ENCODE measurements at places on chromosomes 2 and 18.

GRCh38 chr2:205698286-205699268, 16.3 kb downstream of the NRP2 start:
- no peak for DNase-seq

DNA sequence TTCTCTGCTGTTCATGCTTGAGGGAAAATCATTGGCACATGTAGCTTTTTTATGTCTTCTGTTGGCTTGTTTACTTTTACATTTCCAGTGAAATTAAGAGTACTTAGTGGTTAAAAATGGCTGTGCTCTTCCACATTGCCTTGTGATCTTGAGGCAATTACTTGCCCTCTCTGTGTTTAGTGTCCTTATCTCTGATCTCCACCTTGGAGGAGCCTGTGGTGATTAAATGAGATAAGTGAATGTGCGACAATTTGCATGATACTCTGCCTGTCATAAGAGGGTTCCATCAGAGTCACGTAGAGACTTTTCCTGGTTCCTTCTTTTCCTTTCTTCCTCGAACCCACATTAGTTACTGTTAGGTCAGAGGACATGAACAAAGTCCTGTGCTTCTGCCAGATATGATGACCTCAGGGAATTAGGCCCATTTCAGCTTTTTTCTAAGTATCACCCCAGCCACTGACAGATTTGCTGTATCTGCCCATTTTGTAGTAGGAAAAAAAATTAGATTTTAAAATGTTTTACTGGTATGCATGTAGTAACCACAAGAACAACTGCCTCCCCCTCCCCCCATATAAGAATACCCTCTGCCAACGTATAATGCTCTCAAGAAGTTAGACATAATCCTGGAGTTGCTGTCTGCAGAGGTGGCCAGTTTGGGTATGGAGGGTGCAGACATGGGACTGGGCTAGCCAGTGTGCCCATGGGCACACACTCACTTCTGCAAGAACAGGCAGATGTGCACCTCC, 51.9 kb downstream of the TET3 start:
- no peak for DNase-seq

DNA sequence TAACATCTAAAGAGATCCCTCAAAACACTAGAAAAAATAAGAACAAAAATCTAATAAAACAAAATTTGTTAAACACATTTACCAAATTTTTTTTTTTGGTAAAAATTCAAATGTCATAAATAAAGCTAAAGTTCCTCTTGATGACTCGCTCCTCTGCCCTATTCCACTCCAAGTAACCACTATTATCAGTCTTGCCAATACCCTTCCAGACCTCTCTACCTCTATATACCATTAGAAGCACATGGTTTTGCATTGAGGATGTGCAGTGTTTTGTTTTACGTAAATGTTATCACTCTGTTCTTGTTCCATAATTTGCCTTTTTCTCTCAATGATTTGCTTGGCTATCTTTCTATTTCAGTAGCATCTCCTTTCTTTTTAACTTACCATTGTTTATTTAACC, 10.9 kb downstream of the IL1B start:
- DNase-seq: no peak

DNA sequence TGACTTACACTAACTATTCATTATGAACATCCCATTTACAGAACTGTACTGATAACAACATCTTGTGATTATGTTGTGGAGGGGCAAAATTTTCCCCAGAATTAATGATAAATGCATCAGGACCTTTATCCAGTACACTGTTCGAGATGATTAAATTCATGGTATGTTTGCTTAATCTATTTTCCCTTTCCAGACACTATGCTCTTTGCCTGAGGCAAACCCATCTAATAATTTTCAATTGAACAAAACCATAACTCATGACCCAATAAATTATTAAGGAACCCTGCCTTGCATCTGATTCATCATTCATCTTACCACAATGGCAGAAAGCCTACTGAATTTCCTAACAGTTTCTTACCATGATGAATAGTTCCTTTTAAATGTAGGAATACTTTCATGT, 385.0 kb downstream of the DSEL start:
- DNase-seq: no peak

DNA sequence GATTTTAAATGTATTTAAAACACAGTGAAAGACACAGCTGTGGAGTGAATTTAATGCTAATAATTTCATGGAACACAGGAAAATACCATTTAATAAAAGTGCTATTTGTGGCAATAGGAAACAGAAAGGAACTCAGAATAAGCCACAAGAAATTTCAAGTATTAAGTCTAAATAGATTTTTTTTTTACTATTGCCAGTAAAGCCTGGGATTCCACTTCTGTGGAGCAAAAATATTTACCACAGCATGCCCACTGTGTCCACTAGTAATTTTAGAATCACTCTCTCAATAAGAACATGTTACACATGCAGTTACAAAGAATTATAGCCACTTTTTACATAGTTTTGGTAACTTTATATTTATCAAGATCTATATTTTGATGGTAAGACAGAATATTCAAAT, 17.2 kb downstream of the KCTD18 start:
- DNase-seq: no peak

GRCh38 chr2:86221066-86221684, 21.9 kb downstream of the MRPL35 start:
- peak; percentile 23 for DNase-seq

GRCh38 chr2:55136138-55136541, 85.9 kb upstream of the RTN4 start:
- DNase-seq: no peak

DNA sequence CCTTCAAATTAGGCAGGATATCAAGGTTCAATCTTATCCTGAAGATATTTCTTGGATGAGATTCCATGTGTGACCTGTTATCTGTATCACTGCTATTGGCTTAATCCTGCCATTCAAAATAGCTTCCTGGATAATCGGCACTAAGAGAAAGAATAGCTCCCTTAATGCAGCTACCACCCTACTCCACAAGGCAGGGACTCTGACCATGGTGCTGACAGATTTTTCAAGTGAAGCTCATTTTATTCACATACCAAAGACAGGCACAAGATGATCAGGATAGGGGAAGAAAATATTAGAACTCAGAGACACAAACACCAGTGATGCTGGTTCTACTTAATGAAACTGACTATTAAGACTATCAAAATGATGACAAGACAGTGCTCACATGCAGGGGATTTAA, 74.9 kb downstream of the ORC4 start:
- DNase-seq: no peak

DNA sequence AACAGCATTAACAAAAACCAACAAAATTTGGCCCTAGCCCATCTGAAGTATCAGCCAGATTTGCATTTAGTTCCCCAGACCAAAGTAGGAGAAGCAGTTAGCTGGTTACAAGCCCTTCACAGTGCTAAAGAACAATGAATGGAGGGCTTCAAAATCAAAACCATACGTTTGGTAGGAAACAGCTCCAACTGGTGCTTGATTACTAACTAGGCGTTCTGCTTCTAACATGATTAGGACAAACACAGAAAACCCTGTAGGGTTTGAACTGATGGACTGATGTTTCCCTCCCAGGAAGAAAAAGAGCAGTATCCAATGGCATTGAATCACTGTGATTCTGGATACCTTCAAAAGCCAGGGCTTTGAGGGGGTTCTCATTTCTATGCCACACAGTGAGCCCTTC, 20.5 kb upstream of the STAT4 start:
- DNase-seq: no peak

GRCh38 chr2:236239276-236240065, 24.7 kb downstream of the ASB18 start:
- no peak for DNase-seq

DNA sequence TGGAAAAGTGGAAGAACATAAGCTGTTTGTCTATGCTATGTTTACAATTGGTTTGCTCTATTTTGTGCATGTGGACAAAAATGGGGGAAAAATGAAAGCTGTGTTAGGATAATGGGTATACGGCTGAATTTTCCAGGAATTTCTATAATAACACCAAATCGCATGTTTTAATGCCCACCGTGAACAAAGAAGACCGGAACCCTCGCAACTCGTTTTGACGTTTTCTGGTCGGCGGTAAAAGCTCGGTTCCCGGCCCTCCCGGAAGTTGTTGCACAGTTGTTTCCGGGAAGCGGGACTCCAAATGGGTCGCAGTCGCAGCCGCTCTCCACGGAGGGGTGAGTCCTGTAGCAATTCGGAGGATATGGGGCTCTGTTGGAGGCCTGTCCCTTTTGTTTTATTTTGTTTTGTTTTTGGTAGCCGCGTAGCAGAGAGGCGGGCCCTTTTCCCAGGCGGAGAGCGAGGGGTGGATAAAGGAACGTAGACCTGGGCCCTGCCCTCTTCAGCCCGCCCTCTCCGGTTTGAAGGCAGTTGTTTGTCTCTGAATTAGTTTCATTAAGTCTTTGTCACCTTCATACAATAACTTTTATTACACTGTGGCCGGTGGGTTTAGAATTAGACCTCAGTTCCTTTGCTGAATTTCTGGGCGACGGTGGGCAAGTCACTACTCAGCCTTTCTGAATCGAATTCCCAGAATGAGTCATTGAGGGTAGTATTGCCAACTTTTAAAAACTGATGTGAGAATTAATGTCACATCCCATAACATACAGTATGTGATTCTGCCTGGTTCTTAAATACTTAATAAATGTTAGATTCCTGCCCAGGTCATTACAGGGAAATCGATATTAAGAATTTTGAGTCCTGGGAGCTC, at the start of gene SNRNP27:
Gene SNRNP27 (plus strand): TSS at position 273 of the 868 bp plus-strand sequence. CDS start 29 bp downstream, at position 302.
- peak; percentile 82 for DNase-seq

DNA sequence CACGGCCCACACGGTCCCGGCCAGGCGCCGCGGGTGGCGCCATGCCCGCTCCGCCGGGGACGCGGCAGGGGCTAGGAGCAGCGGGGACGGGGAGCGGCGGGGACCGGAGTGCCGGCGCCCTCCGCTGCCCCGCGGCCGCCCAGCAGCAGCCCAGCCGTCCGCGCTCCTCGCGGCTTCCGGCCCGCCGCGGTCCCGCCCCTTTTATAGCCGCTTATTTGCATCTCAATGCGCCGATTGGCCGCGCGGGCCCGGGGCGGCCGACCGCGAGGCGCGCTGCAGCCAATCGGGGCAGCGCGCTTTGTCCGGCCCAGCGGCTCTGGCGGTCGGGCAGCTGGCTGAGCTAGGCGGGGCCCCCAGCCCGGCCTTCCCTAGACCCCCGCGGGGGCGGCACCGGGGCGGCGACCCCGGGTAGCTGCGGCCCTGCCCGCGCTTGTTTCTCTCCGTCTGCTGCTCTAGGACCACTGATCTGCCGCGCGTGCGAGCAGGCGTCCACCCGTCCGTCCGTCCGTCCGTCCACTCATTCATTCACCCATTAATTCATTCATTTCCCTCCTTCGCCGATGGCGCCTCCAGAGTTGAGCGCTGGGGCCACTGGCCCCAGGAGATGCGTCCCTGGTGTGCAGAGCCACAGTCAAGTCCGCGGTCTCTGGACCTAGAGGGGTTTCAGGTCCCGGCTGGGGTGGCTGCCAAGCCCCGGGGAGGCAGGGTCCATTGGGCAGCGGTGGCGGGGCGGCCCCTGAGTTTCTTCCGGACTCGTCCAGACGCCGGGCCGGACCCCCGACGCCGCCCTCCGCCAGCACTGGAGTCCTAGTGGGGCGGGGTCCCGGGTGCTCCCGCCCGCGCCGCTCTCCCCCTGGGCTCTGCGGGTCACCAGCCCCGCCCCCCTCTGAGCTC, at the start of gene HES6:
Gene HES6 (minus strand): TSS at position 176 of the 894 bp plus-strand sequence. CDS start 133 bp downstream, at position 43.
- peak; percentile 75 for DNase-seq

DNA sequence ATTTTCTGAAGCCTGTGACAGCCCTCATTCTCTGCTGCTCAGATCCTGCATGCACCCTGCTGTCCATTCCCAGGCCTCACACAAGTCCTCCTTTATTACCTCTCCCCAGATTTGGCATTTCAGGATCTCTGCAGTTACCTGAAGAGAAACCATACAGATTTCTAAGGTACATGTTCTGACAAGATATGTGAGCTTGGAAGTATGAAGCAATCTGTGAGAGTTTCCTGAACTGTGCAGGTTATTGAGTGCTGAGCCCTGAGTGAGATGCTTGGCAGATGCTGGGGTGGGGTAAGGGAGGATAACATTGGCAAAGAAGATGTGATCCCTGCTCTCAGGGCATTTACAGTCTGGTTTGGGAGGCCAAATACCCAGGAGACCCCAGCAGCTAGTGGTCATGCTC, 122.1 kb upstream of the STPG4 start:
- no peak for DNase-seq

- no peak for DNase-seq
Measured at GRCh38 chr18:44637210-44638033, 43.3 kb upstream of the SETBP1 start.

GRCh38 chr2:30966786-30967185, 159.5 kb upstream of the CAPN13 start:
- no peak for DNase-seq

DNA sequence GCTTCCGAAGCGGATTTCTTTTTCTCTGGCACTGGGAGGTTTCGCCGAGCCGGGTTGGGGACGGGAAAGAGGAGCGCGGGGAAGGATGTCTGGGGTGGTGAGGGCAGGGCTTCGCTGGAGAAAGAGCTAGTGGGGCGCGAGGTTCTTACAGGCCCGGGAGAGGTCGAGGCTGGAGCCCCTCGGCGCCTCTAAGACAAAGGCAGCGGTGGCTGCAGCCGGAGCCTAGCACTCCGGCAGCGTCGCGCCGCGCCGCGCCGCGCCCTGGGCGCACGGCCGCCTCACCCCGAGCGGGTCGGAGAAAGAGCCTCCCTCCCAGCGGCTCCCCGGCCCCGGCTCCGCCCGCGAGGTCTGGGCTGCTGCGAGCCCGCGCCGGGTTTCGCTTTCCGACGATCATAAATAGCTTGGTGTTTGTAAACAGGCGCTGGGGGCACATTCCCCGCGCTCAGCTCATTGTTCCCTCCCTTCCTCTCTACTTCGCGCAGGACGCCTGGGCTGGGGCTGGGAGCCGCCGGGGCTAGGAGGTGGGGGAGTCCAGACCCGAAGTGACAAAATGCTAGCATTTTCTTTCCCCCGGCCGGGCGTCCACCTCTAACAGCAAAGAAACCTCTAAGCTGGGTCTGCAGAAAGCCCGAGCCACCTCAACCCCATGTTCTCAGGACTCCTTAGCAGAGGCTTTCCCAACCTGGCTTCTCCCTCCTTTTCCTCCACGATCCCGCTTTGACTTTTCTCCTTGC, 813 bp upstream of the MEIS1 start:
- peak; percentile 73 for DNase-seq

GRCh38 chr2:137467246-137467862, 496.9 kb upstream of the HNMT start:
- no peak for DNase-seq

DNA sequence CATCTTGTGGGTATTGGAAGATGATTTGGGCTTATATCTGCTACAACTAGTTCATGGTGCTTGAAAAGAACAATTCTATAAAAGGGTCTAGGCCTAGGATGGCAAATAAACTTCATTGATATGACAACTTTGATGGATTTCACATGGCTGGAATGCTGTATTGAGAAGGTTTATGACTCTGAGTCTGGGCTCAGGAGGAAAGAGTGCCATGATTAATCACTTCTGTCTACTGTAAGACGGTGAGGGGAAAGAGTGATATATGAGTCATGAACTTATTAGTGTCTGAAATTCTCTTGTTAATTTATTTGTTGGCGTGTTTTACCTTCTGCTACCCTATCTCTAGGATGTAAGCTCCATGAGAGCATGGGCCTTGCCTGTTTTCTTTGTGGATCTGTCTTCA, 17.0 kb upstream of the ADCYAP1 start:
- no peak for DNase-seq

DNA sequence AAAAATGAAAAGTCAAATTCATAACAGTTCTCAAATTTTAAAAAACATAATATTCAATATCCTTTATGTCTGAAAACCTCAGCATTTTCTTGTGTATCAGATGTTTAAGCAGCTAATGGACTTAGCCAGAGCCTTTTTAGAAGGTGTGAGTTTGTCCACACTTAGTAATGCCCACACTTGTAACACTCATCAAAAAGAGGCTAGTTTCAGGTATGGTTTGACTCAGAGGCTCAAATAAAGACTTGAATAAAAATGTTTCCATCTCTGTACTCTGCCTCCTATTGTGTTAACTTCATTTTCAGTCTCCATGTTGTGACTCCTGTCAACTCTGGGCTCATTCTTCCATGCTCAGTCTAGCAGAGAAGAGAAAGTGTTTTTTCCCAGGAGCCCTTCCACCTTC, 311.6 kb downstream of the IRS1 start:
- DNase-seq: no peak

Measured in COR-L47 (cell line).